Fibroblast of villous mesenchyme (primary cell): ENCODE measurements at places on chromosomes 13 and 19. TPM values are rescaled to one million over a fixed set of nuclear protein-coding genes. Genes with fewer than 3 reads are reported as not detected.

The CGB8 gene
- not detected in 2 replicates for total RNA-seq

DNA sequence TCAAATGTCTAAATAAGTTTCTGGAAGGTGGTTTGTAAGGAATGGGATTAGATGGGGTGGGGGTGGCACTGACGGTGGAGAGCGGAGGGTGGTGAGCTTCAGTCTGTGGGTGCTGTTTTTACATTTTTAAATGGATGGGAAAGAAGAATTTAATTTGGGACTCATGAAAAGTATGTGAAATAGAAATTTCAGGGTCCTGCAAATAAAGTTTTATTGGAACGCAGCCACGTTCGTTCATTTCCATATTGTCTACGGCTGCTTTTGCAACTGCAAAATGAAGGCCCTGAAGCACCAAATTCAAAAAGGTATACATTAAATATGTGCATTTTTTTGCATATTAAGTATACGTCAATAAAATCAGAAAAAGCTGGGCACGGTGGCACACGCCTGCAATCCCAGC, 9.9 kb downstream of the KANK2 start:
- DNase-seq: no peak

- DNase-seq: peak; percentile 4
Observed at GRCh38 chr13:92805766-92806165, 420.8 kb upstream of the GPC6 start.

DNA sequence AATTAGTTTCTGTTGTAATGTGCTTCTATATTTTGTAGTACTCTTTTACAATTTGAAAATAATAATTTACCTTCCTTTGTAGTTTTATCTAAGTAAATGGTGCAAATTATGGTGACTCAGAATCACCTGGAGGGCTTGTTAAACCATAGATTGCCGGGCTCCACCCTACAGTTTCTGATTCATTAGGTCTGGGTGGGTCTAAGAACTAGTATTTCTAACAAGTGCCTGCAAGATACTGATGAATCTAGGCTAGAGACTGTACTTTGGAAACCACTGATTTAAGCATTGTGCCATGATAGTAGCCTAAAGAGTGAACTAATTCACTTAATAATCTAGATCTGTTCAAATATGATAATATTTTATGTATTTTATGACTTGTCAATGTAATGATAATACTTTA, 437.4 kb upstream of the SPRY2 start:
- DNase-seq: no peak

DNA sequence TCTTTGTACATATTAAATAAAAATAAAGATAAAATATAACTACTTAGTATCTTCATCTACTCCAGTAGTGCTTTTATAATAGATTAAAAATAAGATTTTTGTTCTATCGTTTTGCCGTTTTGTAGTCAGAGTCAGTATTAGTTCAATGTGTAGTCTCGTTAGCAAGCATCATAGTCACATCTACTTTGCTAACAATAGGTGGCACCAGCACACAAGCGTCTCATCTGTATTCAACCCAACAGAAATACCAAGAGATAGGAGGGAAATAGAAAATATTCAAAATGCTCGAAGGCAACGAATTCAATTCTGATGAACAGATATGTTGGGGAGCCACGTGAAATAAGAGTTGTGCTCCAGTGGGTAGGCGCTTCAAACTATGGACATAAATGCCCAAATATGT, 21.4 kb upstream of the MICU2 start:
- DNase-seq: peak; percentile 42
